ENCODE measurements at places on chromosomes 3 and 15. TPM values are rescaled to one million over a fixed set of nuclear protein-coding genes. Genes with fewer than 3 reads are reported as not detected.

- DNase-seq: no peak
- no peaks in the 10 kb centered on the region for H3K36me3 ChIP-seq
- no peak overlapping the region for H3K4me3 ChIP-seq
- peak overlapping the region; percentile 78 for H3K27ac ChIP-seq
- no peaks in the 10 kb centered on the region for H3K27me3 ChIP-seq
These were observed 996.0 kb downstream of the OTOL1 start for GRCh38 chr3:162492446-162493081.

DNA sequence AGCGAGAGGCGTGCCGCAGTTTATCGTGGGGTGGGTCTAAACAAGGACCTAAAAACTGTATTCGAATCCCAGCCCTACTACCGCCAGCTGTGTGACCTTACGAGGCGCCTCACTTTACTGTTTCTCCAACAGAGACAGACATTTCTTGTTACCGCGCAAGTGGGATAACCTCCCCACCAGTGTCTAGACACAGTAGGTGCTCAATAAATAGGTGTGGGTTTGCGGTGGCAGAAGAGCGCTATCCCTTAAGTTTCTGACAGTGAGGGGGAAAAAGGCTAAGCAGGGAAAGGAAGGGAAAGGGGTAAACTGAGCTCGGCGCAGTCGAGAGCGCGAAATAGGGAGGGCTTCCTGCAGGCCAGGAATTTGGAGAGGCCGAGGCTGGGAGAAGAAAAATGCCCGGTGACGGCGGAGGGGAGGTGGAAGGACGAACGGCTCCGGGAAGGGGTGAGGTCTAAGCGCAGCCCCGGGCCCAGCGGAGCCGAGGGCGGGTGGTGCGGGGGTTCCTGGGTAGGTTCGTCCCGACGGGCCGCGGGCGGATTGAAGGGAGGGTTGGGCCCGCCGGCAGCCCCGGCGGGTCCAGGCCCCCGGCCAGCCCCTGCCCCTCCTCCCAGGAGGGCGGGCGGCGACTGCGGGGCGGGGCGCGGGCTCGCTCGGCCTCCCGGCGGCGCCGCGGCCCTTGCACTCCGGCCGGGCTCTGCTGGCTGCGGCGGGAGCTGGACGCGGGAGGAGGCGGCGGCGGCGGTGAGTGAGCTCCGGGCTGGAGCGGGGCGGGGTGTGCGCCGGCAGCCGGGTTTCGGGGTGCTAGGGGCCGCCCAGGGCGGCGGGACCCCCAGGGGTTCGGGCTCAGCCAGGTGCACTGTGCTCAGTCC, at the start of gene CGNL1:
CGNL1 (plus strand) TSS at position 679 of the 869 bp plus-strand sequence. CDS start 61,495 bp downstream, outside the sequence.
- peaks cover 43% of the 10 kb centered on the region for H3K27me3 ChIP-seq
- H3K4me3 ChIP-seq: peak within 1 kb of the TSS; percentile 74
- H3K4me1 ChIP-seq: peaks cover 14% of the 10 kb centered on the region

DNA sequence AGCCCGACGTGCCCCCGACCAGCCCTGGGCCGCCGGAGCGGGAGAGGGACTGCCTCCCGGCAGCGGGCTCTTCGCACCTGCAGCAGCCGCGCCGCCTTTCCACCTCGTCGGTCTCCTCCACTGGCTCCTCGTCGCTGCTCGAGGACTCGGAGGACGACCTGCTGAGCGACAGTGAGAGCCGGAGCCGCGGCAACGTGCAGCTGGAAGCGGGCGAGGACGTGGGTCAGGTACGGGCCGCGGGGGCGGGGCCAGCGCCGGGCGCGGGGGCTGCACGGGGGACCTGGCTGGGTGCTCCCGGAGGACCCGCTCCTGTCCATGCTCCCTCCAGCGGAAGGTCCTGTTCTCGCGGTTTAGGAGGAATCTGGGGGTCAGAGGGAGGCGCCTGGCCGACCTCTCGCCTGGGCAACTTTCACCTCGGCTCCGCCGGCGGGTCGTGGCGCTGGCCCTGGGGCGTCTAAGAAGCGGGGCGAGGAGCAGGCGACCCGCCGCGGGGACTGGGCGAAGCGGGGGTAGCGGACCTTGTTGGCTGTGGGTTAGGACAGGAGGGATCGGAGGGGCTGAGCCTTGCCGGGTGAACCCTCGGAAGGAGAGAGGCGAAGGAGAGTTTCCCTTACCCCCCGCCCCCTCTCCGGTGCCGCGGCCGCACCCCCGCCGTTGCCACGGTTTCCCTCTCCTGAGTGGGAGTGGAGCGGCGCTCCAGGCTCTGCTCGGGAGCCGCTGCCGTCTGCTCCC, 682 bp downstream of the ITPKA start:
- H3K4me3 ChIP-seq: peak overlapping the region; percentile 48
- no peak for DNase-seq
- H3K4me1 ChIP-seq: peaks cover 16% of the 10 kb centered on the region
- H3K27me3 ChIP-seq: peaks cover 33% of the 10 kb centered on the region
- H3K36me3 ChIP-seq: peaks cover 2% of the 10 kb centered on the region

DNA sequence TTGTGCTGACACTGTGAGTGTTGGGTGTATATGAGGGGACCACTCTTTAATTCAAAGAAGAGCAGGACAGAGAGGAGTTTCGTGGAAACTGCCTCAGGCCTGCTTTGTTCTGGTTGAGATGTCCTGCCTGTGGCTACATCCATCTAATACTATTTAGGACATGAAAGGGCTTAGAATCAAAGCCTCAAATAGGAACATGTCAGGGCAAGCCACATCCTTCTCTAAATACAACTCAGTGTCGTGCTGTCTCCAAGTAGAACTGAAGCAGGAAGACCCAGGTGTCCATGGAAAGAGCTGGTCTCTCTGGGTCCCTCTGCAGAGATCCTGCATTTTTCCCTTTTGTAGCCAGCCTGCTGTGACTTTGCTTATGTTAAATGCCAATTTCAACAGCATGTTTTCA, 156.2 kb upstream of the UMPS start:
- H3K4me3 ChIP-seq: no peak overlapping the region
- H3K36me3 ChIP-seq: no peaks in the 10 kb centered on the region
- peaks cover 6% of the 10 kb centered on the region for H3K27me3 ChIP-seq
- H3K27ac ChIP-seq: no peak overlapping the region
- no peaks in the 10 kb centered on the region for H3K4me1 ChIP-seq

Gene GHSR
- total RNA-seq: not detected

Gene NUP210
- total RNA-seq: 1.5 TPM

DNA sequence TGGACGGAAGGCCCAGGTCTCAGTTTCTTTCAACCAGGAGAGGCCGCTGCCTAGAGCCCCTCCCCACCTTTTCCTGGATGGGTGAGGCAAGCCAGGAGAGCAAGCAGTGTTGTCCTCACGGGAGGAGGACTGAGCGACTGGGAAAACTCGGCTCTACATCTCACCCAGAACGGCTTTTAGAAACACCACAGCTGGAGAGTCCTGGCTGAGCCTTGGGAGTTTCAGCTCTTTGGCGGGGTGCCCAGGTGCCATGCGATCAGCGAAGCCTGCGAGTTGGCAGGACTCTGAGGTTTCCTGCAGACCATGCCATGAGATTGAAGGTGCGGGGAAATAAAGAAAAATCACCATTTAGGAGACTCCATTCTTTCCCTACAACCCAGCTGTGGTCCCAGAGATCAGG, 26.0 kb downstream of the PPCDC start:
- no peak overlapping the region for H3K4me3 ChIP-seq
- H3K4me1 ChIP-seq: peaks cover 24% of the 10 kb centered on the region
- no peak overlapping the region for H3K27ac ChIP-seq
- H3K27me3 ChIP-seq: no peaks in the 10 kb centered on the region
- DNase-seq: no peak
- peaks cover 5% of the 10 kb centered on the region for H3K36me3 ChIP-seq

DNA sequence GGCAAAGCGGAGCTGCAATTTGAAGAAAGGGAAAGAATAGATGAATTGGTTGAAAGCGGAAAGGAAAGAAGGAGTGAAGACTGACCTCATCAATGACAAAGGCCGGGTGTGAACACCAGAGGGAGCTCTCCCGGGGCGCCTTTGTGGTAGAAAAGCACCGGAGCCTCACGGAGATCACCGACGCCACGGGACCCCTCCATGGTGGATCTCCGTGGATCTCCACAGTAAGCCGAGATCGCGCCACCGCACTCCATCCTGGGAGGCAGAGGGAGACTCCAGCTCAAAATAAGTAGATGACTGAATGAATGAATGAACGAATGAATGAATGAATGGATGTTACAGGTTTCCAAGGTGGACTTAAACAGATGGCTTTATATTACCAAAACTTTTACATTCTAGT, 25.0 kb downstream of the GPR160 start:
- DNase-seq: no peak
- H3K4me3 ChIP-seq: no peak overlapping the region
- peaks cover 2% of the 10 kb centered on the region for H3K27me3 ChIP-seq
- no peaks in the 10 kb centered on the region for H3K4me1 ChIP-seq
- H3K27ac ChIP-seq: no peak overlapping the region
- no peaks in the 10 kb centered on the region for H3K36me3 ChIP-seq

DNA sequence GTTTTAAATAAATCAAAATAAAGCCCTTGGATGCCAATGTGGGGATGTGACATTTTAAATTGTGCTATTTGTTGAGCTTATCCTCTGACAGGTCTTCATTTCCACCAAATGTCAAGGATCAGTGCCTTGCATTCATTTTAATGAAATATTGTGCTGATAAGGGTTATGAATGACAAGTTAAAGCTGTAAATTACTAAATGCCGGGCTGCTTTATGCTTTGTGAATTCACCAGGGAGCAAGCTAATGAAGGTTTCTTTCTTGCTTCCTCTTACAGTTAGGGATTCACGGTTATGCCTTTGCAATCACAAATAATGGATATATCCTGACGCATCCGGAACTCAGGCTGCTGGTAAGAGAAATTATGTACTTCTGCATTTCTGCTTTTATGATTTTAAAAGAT, 81.7 kb downstream of the LRTM1 start:
- no peak for DNase-seq
- no peaks in the 10 kb centered on the region for H3K36me3 ChIP-seq
- H3K4me1 ChIP-seq: no peaks in the 10 kb centered on the region
- peaks cover 59% of the 10 kb centered on the region for H3K27me3 ChIP-seq
- no peak overlapping the region for H3K4me3 ChIP-seq

- H3K4me3 ChIP-seq: no peak overlapping the region
- H3K36me3 ChIP-seq: no peaks in the 10 kb centered on the region
- H3K27me3 ChIP-seq: no peaks in the 10 kb centered on the region
These were observed 12.7 kb downstream of the TICRR start for GRCh38 chr15:89587955-89588354.

DNA sequence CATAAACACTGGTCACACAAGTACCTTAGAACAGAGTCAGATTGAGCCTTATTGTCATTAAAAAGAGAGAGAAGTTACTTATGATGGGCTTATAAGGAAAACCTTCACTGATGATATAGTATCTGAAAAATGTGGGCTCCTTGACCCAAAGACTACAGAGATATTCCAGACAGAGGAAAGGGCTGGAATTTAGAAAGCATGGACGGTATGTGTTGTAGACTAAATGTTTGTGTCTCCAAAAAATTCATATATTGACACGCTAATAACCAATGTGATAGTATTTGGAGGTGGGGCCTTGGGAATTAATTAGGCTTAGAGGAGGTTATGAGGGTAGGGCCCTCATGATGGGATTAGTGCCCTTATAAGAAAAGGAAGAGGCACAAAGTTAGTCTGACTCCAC, 61.0 kb upstream of the DAZL start:
- H3K4me3 ChIP-seq: no peak overlapping the region
- DNase-seq: no peak
- no peaks in the 10 kb centered on the region for H3K36me3 ChIP-seq
- H3K27ac ChIP-seq: no peak overlapping the region
- H3K27me3 ChIP-seq: peaks cover 11% of the 10 kb centered on the region
- H3K4me1 ChIP-seq: peaks cover 10% of the 10 kb centered on the region

- H3K36me3 ChIP-seq: no peaks in the 10 kb centered on the region
- peaks cover 3% of the 10 kb centered on the region for H3K4me1 ChIP-seq
- H3K27ac ChIP-seq: no peak overlapping the region
- DNase-seq: no peak
These were observed 149.4 kb downstream of the WNT5A start for GRCh38 chr3:55337641-55338180.

DNA sequence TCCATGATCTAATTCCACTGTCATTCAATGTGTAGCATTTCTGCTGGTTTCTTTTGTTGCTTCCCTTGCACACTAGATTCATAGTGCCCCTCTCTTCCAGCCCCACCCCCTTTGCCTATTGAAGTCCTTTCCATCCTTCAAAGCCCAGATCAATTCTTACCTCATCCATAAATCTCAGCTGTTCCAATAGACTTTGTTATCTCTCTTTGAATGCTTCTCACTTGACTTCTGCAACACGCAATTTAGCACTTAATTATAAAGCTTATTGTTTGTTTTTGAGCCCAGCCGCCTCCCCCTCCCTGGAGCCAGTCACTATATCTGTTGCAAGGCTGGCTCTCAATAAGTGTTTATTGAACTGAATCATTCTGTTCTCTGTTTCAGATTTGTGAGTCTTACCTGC, 174.6 kb upstream of the TBL1XR1 start:
- no peak for DNase-seq
- H3K4me1 ChIP-seq: peaks cover 7% of the 10 kb centered on the region
- no peaks in the 10 kb centered on the region for H3K27me3 ChIP-seq
- no peak overlapping the region for H3K27ac ChIP-seq
- H3K36me3 ChIP-seq: no peaks in the 10 kb centered on the region

- no peaks in the 10 kb centered on the region for H3K36me3 ChIP-seq
- no peak overlapping the region for H3K4me3 ChIP-seq
- H3K27me3 ChIP-seq: no peaks in the 10 kb centered on the region
- no peak overlapping the region for H3K27ac ChIP-seq
These were observed 58.2 kb upstream of the SCN5A start for GRCh38 chr3:38707730-38708129.

DNA sequence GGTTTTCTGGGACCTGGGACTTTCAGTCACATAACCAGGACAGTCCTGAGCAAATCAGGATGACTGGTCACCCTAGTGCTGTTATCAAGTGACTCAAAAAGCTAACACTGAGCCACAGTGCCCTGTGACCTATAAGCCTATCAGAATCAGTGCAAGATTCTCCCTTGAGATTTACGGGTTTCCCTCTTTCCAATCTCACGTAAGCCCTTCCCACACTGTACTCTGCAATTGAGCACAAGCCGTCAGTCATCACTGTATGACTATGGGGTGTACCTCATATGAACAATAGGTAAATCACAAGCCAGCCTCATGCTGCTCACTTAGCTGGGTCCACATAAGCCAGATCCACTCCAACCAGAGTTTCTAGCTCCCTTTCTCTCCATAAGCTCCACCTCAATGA, 21.0 kb upstream of the CLDN18 start:
- H3K27me3 ChIP-seq: peaks cover 15% of the 10 kb centered on the region
- H3K4me3 ChIP-seq: no peak overlapping the region
- H3K4me1 ChIP-seq: no peaks in the 10 kb centered on the region

DNA sequence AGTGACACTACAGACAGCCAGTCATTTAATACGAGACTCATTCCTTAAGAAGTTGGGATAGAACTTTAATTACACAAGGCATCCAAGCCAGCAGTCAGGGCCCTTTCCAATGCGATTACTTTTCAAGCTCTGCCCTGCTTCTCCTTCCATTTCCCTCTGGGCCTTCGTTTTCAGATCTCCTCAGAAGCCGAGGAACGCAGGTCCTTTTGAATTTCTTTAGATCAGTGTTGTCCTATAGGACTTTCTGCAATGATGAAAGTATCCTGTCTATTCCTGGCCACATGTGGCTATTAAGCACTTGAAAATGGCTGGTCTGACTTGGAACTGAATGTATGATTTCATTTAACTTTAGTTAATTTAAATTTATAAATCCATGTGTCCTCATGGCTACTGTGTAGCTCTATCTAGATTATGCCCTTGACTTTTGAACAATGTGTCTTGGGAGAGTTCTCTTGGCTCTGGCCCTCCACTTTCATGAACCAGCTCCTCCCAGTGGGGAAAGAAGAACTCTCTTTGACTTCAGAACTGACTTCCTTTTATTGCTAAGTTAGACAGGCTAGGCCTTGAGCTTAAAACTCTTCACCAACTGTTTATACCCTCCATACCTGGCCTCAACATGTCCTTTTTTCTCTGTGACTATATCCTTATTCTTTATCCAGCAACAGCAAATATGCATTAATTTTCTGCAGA, 22.6 kb downstream of the TGFBR2 start:
- peaks cover 53% of the 10 kb centered on the region for H3K4me1 ChIP-seq
- no peak for DNase-seq
- no peak overlapping the region for H3K27ac ChIP-seq
- H3K4me3 ChIP-seq: no peak overlapping the region

Gene PATL2
- 0.24 TPM for total RNA-seq

All from osteocyte (in vitro differentiated cells).